ENCODE measurements at places on chromosomes 7 and 10. TPM values are rescaled to one million over a fixed set of nuclear protein-coding genes. Genes with fewer than 3 reads are reported as not detected.

Gene C10orf67
- total RNA-seq: 0.30 TPM

Gene TAS2R41
- total RNA-seq: not detected

Gene HMX2
- 0.19 TPM for total RNA-seq

Gene PRPF18
- total RNA-seq: 18.5 TPM

Gene UNC5B
- total RNA-seq: not detected

Gene LIPM
- not detected for total RNA-seq

Gene AKR1C8
- 0.26 TPM for total RNA-seq

Gene OPALIN
- total RNA-seq: not detected

Gene GBF1
- 38.9 TPM for total RNA-seq

Gene DNA2
- total RNA-seq: 39.8 TPM

GRCh38 chr10:78755877-78756455 lies 312.8 kb upstream of the ZMIZ1 start:
- ATAC-seq: no peak

DNA sequence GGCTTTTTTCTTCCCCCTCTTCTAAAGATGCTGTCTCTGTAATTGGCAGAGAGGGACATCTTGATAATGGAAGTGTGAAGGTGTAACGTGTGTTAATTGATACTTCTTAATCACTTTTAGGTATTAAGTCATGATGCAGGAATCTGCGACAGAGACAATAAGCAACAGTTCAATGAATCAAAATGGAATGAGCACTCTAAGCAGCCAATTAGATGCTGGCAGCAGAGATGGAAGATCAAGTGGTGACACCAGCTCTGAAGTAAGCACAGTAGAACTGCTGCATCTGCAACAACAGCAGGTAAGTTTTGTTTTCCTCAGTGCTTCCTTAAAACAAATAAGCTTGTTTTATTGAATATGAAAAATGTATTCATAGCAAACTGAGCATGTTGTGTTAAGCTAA lies 11.8 kb downstream of the FOXP2 start:
- ATAC-seq: no peak

GRCh38 chr7:158329014-158329610 lies 258.5 kb downstream of the PTPRN2 start:
- no peak for ATAC-seq

- no peak for ATAC-seq
Observed at GRCh38 chr10:4503076-4503475, 322.9 kb upstream of the AKR1E2 start.

DNA sequence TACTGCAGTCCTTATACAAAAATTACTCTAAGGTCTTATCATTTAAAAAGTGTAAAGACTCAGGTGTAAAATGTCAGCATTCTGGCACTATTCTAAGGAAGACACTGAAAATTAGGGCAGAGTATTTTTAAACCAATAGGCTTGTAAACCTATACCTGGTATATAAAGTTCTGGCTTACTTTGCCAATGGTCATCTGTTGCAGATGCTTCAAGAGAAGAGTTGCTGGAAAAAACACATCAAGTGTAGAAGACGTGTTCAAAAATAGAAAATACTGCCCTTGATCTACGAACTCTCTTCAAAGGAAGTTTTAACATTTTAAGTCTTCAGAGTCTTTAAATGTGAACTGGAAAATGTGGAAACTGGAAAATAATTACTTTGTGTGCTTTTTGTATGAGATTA lies 23.9 kb downstream of the NT5C3A start:
- no peak for ATAC-seq

DNA sequence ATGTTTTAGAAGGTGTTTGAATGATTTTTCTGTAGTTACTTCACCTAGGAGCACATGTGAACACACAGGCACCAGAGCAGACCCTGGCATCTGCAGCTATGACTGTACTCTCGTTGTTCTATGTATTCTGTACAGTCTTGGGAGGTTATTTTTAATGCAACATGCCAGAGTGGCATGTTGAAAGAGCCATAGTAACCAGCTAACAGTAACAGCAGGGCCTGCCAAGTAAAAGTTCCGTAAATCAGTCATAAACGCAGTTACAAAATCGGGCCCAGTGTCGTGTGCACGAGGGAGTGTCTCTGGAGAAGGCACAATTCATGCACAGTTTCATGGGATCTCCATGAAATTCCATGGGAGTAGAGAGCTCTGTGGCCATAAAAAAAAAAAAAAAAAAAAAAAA lies 108.3 kb upstream of the CDK6 start:
- ATAC-seq: no peak

DNA sequence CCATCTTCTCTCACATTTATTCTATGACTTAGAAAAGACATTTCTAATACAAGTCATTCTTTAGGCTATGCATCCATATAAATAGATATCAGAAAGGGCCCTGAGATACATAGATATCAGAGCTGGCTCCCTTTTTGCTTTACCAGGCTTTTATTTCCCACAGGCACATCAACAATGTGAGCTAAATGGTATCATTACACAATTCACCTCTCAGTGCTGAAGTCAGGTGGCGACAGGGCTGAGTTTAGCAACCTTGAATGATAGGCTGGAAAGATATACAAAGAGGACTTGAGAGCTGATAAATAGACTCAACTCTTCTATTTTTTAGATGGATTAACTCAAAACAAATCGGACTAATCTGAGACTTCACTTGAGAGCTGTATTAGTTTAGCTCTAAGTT lies 189.2 kb upstream of the COL1A2 start:
- no peak for ATAC-seq

DNA sequence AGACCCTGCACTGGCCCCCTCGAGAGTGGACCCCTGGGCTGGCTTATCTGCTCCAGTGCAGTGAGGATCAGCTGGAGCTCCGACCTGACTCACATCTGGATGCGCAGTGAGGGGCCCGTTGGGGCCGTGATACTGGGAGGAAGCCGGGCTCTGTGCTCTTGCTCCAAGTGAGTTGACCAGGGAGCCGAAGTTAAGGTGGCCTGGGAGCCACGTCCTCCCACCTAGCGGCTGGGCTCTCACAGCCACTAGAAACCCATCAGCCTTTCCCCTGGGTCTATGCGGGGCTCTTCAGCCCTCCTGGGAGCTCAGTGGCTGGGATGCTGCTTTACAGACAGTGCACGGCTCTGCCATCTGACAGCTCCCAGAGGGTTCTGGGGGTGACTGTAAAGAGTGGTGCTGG lies 9.1 kb downstream of the ALKBH4 start:
- no peak for ATAC-seq

GRCh38 chr7:146878901-146879300 lies 762.3 kb downstream of the CNTNAP2 start:
- no peak for ATAC-seq

- ATAC-seq: no peak
Observed at GRCh38 chr7:80206763-80207162, 72.1 kb downstream of the GNAI1 start.

DNA sequence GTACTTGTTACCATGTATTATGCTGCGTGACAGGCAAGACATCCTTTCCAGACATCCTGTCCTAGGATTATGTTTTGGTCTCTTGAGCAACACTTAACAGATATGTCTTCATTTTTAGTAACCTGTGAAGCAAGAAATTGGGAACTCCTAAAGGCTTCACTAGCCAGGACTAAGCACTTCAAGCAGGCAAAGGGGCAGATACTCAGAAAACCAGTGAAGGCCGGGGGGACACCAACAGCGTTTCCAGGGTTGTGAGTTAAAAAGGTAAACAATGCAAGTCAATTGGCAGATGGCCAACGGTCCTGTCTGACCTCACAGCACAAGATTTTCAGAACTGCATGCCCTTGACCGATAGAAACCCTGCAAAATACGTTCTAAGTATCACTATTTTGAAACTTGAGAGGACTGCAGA lies 77.6 kb upstream of the SFMBT2 start:
- ATAC-seq: no peak

DNA sequence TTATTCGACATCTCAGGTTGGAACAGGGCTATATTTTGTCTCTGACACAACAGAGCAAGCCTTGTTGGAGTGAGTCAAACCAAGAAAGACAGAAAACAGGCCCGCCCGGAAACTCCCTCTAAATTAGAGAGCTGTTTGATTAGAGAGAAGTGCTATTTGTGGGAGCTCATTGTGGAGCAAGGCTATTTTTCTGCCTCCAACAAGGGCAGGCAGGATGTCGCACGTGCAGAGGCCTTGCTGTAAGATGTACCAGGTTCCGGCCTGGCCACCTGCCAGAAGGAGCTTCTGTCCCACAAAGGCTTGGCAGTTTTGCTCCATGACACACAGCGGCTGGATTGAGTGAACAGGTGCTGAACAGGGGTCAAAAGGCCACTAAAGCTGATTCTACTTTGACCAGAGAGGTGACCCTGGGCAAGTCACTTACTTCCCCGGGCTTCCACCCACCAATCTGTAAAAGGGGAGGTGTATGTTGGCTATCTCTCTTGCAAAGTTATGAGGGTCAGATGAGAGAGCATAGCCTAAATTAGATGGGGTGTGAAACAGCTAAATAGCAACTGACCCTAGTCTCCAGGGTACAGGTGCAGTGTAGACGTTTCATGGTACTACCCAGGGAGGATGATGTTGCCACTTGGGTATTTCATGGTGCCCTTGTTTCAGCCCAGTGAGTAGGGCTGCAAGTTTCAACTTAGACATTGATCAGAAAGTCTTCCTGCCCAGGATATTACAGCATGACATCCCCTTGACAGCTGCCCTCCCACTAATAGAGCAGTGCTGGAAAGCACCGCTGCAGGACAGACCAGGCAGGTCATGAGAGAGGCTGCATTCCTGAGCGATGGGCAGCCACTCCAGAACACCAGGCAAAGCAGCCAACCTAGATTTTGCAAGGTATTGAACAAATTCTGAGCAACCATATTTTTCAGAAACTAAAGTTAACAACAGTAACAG lies 62.0 kb downstream of the VSTM4 start:
- peak; percentile 48 for ATAC-seq

DNA sequence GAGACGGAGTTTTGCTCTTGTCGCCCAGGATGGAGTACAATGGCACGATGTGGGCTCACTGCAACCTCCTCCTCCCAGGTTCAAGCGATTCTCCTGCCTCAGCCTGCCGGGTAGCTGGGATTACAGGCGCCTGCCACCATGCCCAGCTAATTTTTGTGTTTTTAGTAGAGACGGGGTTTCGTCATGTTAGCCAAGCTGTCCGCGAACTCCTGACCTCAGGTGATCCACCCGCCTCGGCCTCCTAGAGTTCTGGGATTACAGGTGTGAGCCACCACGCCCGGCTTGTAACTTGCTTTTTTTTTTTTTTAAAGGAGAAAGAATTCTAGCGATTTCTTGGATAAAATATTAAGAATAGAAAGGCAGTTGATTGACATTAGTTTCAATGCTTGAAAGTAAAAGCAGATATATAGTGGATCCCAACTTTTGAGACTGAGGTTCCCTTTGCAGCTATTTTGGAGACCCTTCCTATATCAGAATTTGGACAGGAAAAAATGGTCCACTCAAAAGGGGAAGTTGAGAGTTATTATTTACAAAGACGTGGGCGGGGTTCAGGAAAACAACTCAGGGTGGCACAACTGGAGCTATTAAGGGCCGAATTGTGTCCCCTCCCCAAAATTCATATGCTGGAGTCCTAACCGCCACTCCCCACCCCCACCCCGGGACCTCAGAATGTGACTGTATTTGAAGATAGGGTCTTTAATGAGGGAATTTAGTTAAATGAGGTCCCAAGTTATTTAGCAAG lies 1.3 kb upstream of the ERCC6 start:
- no peak for ATAC-seq

DNA sequence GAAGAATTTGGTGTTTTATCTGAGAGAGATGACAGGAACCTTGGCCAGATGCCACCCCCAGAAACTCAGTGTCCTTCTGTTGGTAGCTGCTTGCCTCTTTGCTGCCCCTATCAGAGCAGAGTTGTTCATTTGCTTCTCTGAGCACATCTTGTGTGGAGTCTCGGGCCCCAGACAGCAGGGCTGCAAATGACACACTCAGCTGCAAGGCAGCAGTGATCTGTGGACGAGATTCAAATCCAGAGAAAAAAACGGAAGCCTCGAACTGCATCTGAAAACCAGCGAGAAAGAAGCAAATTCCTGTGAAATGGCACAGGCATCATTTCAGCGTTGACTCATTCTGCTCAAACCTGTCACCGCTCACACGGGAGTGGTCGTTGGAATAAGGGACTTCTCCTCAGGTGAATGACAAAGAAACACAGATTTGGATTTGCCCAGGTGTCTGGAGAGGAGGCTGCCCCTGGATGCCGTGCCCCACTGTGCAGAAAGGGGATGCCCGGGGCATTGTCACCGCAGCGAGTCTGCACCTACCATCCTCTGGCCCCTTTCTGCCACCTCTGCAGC lies 144.7 kb downstream of the PFKFB3 start:
- ATAC-seq: peak; percentile 73

DNA sequence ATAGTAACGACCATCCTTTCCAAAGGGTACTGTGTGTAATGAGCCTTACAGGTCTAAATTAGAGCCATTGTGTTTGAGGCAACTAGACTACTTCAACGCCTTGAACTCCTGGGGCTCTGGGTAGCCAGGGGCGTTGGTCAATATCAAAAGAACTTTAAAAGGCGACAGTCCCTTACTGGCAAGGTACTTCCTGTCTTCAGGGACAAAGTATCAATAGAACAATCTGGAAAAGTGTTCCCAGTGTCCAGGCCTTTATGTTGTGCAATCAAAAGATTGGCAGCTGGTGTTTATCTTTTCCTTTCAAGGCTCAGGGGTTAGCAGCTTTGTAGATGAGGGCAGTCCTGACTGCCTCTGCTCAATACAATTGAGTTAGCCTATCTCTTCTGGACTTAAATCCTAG lies 284.3 kb downstream of the PARD3 start:
- ATAC-seq: no peak

DNA sequence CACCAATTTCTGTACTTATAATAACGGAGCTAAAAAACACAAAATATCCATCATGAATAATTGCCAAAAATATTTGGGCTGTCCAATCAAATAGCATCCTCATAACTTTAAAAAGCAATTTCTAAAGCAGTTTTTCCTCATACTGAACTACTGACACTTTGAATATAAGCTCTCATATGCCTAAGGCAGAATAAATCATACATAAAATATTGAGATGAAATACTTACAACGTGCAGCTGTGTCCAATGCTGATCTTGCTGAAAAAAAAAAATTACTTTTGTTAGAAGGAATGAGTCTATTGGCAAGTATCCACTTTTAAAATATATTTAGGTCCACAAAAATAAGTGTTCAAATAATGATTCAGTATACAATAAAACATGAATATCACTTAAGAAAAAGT lies 24.2 kb downstream of the FAM3C start:
- no peak for ATAC-seq

DNA sequence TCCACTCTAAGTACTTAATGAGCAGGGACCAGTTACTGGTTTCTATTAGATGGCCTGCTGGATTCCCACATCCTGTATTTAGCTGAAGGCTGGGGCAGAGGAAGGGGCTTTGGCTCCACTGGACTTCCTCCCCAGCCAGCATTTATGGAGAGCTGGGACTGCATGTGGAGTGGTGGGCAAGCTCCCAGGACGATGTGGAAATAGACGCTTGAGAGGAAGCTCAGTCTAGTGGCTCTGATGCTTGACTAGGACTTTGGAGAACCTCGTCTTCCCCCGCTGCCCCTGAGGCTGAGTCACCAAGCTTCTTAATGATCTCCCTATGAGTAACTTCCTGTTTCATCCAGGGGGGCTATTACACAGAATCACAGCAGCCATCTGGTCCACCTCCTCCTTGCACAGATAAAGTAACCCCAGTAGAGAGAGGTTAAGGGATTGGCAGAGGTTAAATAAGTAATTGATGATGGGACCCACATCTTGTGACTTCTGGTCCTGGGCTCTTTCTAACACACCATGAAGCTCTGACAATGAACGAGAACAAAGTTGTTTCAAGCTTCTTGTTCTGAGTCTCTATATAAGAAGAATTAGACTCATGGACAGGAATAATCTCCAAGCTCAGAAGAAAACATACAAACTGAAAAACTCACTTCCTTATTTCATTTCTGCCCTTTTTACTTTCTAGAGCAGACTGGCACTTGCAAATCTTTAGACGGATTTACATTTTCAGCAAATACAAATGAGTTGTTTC lies 126.2 kb downstream of the PRPF18 start:
- peak; percentile 52 for ATAC-seq
